ENCODE measurements at places on chromosomes 5 and 9. TPM values are rescaled to one million over a fixed set of nuclear protein-coding genes. Genes with fewer than 3 reads are reported as not detected.

The FBP2 gene
- not detected for total RNA-seq

DNA sequence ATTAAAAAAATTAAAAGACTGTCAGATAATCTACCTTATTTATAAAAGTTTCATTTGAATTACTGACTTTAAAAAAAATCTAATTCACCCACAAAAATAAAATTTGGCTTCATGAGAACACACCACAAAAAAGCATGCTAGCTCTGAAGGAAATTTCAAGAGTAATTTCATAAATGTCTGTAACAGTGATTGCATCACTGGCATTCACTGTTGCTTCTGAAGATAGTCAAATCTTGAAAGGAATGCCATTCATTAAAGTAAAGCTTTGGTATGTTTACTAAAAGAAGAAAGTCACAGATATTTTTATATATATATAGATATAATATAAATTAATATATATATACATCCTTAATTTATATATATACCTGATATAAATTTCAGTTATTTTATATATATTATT, 43.4 kb downstream of the NADK2 start:
- DNase-seq: no peak

The TAF11L2 gene
- not detected for total RNA-seq

DNA sequence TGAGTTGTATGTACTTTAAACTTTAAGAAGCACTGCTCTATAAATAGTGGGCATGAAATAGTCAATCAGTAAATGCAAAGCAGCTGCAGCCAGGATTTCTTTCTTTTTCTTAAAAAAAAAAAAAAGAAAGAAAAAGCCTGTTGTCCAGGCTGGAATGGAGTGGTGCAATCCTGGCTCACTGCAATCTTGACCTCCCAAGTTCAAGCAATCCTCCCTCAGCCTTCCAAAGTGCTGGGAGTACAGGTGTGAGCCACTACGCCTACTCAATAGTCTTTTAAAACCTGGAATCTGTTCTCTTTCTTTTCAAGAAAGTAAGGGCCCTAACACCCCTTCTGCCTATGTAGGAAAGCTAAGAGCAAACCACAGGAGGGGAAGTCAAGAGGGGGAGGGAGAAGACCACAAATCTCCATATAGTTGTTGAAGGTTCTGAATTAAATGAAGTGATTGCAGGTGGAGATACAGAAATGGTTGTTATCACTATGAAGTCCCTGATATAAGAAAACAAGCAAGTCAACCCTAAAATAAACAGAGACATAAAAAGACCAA, 20.6 kb upstream of the TPD52L3 start:
- no peak for DNase-seq

DNA sequence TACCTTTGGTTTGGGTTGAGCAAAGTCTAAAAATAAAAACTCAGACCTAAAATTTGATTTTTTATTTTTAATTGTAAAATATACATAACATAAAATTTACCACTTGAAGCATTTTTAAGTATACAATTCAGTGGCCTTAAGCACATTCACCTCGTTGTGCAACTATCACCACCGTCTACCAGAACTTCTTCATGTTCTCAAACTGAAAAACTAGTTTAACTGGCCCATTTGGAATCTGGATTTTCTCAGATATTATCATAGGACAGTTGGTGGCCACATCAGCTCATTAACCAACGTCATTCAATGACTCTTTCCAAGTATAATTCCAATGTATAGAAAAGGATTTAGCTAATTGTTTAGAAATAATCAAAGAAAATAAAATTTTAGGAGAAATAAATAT, 319.3 kb downstream of the TLE1 start:
- peak; percentile 7 for DNase-seq
